ENCODE measurements at places on chromosomes 7 and 10. TPM values are rescaled to one million over a fixed set of nuclear protein-coding genes. Genes with fewer than 3 reads are reported as not detected.

DNA sequence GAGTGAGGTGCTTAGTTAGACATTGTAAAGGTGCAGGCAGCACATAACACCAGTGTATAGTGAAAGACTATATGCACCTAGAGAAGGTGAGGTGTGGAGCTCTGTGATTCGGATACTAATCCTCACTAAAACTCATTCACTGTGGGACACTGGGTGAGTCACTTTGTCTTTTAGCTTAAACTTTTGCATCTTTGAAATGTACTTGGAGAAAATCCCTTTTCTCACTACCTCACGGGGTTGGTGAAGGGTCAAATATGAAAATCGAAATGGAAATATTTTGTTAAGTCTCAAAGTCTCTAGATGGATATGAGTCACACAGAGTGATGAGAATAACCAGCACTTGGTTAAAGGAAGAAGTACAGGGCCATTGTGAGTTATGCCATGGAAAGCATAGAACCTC lies 38.0 kb downstream of the MDFIC start:
- no peak for DNase-seq

GRCh38 chr7:37284805-37285231 lies 163.8 kb downstream of the ELMO1 start:
- DNase-seq: peak; percentile 48

DNA sequence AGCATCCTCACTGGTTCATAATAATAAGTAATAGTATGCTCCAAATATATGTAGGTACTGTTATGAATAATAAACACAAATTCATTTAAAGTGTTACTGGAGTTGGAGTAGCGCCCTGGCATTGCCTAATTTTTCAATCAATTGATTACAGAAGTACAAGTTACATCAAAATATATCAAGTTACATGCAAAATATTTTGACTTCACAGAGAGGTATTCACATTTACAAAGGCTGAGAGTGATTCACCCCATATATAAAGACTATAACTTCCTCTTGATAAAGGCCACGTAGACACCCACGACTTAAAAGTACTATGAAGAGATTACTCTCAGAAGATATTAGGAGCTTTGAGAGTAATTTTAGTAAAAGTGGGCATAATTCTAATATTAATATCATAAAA lies 13.6 kb upstream of the COL17A1 start:
- no peak for DNase-seq

Gene UTF1
- total RNA-seq: not detected

Gene AS3MT
- 3.7 TPM for total RNA-seq

DNA sequence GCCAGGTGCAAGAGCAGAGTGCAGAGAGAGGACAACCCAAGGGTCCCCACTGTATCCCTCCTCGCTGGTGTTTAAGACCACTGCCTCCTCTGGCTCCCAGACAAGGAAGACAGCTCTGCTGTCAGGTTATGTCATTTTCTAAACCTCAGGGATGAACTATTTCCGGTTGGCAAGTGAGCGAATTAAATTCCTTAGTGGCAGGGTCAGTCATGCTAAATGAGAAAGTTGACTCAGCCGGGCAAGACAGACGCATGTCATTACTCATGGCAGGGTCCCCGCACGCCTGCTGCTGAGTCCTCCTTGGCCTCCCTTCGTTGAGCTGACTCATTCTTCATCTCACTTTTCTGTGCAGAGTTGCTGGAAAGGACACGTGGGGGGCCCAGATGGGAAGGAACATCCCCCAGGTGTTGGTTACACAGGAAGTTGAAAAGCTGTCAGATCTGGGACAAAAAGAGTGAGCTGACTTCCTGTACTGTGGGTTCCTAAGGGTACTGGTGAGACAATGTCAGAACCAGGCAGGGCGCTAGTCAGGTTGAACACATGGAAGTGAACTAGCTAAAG lies 47.1 kb upstream of the UCN3 start:
- no peak for DNase-seq

- DNase-seq: no peak
Measured at GRCh38 chr7:143256325-143256724, 6.9 kb upstream of the GSTK1 start.

DNA sequence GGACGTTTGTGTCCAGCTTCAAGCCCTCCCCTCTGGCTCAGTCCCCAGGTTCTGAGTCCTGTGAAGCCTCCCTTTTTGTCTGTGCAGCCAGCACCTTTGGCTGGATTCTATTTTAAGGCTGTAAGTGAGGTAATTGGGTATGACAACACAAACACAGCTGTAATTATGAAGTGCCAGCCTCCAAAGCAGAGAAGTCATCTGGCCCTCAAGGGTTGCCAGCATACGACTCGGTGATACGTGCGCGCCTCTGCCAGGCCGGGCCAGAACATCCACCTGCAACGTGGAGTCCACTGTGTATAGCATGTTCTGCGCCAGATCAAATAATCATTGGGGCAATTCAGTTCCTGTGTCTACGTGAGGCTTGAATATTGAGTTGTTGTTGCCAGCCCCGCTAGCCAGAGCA lies 6.7 kb upstream of the FAM180A start:
- DNase-seq: no peak

DNA sequence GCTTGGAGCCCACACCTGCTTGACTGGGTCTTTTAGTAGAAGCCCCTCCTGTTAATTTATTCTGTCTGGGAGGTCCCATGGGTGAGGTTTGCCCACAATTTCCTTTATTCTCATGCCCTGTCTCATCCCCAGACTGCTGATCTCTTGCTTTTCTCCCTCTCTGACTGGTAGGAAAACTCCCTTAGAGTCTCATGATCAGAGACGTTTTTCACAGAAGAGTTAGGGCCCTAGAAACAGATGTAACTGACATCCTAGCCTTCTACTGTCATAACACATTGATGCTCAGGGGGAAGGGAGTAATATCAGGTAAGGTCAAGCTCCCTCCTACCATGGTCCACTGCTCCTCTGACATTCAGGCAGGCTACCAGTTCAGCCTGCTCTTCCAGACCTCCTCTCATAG lies 43.7 kb upstream of the WASL start:
- no peak for DNase-seq

DNA sequence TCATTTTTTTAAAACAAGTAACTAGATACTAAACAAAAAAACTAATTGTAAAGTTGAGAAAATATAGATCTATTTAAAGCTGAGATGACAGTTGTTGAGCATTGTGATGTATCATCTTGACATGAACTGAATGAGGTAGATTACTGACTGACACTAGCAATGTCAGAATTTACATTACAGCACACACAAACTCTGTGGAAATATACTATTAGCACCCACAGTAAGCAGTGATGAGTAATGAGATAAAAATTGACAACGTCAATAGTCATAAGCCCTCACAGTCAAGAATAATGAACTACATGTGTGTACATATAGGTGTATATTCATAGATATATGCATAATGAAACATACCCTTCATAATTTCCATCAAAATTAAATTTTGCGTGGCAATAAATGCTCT lies 368.4 kb downstream of the TFEC start:
- no peak for DNase-seq

- no peak for DNase-seq
Measured at GRCh38 chr10:104339469-104340110, 1.3 kb upstream of the ITPRIP start.

Gene EPO
- total RNA-seq: 0.25 TPM
